ENCODE measurements at places on chromosomes 7 and 10.

DNA sequence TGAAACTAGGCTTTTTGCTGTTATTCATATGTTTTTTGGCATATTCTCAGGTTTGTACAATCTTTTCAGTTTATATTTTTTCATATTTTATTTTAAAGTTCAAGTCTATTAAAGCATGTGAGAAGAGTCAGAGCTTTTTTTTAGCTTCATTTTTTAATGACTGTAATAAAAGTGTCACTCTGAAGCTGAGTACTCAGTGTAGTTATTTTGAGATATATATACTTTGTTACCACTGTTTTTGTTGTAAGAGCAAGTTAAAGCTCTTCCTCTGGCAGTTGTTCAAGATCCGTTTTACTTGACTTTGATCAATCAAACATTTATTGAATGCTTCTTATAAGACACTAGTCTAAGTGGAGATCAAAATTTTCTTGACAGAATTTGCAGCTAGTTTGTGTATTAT lies 37.5 kb downstream of the CASD1 start:
- no peak for DNase-seq

- no peak for DNase-seq
Observed at GRCh38 chr7:3495954-3496353, 194.9 kb downstream of the SDK1 start.

DNA sequence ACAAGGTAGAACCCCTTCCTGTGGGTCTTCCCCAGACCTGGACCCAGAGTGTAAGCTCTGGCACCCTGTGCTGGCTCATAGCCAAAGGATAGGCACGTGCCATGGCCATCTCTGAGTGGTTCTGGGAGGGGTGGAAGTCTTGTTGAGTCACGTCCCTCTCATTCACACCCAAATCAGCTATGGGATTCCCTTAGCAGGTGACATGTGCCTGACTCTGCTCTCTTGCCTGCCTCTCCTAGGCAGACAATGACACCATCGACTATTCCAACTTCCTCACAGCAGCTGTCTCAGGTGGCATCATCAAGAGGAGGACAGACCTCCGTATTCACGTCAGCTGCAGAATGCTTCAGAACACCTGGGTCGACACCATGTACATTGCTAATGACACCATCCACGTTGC lies 59.8 kb downstream of the C10orf120 start:
- no peak for DNase-seq

DNA sequence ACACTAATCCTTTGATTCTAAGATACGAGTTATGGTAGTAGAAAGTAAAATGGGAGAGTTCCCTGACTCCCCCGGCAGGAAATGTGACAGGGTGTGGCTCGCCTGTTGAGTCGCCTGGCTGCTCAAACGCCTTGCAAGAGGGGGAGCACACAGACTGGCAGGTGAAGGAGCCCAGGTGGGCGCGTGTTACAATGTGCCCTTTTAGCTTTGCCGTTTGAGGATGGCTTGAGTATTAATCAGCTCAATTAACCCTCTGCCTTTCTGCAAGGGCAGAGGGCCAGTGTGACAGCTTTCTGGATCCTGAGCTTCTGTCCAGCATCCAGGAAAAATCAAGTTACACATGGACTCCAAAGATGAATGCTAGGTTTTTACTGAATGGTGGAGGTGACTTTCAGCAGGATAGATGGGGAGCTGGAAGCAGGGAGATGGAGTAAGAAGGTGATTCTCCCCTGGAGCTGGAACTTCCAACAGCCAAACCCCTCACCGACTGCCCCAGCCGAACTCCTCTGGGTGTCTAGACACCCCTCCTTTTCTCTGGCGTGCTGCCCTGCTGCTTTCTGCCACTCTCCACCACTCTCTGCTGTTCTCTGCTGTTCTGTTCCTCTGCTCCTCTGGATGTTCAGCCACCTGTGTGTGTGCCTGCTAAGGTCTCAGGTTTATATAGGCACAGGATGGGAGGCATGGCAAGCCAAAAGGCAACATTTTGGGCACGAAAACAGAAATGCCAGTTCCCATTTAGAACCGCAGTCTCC lies 548.8 kb upstream of the KCND2 start:
- no peak for DNase-seq

- DNase-seq = no peak
Observed at GRCh38 chr7:142925413-142925812, 8.1 kb downstream of the TRPV5 start.

DNA sequence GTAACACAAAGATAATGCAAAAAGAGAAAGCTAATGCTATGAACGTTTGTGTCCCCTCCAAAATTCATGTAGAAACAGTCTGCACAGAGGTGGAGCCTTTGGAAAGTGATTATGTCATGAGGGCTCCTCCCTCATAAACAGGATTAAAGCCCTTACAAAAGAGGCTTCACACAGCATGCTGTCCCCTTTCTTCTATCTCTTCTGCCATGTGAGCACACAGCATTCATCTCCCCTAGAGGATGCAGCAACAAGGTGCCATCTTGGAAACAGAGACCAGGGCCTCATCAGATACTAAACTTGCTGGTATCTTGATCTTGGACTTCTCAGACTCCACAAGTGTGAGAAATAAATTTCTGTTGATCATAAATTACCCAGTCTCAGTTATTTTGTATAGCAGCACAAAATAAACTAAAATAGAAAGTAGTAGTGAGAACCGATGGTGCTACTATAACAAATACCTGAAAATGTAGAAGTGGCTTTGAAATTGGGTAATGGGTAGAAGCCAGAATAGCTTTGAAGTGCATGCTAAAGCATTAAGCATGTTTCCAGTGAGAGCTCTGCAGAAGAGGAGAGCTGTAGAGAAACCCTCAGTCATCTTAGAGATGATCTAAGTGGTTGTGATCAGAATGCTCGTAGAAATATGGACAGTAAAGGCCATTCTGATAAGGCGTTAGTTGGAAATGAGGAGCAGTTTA lies 108.7 kb downstream of the DNAJC1 start:
- no peak for DNase-seq

DNA sequence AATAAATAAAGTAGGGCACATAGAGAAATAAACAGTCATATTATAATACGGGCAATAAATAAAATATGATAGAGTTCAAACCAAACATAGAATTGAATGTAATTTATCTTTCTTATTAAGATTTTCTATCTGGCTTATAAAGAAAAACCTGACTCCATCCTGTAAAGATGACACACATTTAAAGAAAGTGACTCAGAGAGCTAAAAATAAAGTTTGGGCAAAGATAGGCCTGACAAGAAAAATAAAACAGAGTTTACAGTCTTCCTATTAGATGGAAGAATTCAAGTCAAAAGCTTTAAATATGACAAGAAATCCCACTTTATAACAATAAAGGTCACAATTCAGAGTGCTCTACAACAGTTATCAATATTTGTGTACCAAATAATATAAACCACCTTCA lies 580.6 kb downstream of the PHTF2 start:
- DNase-seq = no peak

DNA sequence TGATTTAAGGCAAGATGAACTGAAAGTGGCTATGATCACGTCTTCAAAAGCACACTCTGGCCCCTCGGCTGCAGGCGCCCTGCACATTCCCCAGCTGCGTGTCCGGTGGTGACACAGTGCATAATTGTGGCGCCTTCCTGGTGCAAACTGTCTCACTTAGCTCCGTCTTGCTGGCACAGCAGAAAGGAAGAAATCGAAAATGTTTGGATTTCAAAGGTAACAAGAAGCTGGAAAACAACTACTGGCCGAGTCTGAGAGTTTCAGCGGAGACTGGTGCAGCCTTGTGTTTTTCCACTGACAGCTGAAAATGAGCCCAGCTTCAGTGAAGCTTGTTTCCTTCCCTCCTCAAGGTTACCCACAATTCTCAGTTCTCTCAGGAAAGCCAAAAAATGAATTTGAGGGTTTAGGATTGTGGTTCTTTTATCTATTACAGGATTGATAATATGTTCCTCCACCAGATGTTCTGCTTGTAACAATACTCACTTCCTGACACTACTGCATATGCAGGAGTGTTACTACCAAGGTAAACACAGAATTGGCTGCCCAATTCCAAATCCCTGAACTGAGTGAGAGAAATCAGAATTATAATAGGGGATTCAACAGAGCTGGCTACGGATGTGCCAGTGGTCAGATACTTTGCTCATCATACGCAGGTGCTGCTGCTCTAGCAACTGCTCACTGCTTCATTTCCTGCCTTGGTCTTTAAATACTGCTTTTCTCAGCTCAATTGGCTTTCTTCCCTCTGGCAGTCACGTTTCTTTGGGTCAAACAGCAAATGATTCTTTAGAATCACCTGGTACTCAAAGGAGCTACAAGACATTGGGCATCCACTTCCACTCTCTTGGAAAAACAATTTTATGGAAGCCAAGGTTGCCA lies 63.7 kb downstream of the TRUB1 start:
- no peak for DNase-seq

DNA sequence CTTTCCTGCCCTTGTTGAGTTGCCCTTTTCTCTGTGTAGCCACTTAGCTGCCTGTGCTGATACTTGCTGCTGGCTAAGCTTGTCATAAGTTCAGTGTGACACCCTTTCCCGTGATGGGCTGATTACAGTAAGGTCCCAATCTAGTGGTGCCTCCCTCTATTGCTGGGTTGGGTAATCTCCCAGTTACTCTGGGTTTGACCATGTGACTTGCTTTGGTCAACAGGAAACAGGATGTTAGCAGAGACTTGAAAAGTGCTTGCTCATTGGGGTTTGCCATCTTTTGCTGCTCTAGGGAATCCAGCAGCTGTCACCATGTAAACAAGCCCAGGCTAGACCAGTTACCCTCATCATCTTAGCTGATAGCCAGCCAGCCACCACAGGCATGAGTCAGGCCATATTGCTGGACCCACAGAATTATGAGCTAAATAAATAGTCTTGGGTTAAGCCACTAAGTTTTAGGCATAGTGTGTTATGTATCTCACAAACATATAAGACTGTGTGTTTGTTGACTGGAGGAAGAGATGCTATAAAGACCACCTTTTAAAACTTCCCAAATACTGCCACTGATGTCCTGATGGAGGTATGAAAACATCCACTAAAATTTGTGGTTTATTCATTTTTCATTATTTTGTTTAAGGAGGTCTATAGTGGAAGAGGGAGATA lies 4.0 kb upstream of the LEP start:
- DNase-seq = no peak
